ENCODE measurements at places on chromosomes 13 and 19.
A peak's percentile ranks its signal among the peaks of the same experiment; 100 is the strongest.

DNA sequence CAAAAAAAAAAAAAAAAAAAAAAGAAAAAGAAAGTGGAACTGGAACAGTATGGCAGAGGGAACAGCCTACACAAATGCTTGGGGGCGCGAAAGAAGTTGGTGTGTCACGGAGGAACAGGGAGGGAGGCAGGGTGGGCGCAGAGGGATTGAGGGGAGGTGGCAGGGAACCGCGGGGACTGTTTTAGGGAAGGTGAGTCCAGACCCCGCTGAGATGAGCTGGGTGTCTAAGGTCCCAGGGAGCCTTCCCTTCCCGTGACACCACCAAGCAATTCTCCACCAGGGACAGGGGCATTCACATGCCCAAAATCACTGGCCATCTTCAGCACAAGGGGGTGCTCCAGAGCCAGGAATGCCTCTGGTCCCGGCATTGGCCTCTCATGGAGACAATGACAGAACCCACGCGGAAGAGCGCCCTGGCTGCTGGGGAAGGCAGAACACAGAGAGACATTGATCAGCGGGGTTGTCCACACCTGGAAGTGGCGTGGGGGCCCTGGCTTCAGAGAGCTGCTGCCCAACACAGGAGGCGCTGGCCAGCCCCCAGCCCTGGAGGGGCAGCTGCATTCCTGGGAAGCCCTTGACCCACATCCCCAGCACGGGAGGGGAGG, 6.9 kb downstream of the PEAK3 start:
- DNase-seq: peak; percentile 79

- no peak for DNase-seq
These were observed 127.6 kb upstream of the RFC3 start for GRCh38 chr13:33690354-33690753.

DNA sequence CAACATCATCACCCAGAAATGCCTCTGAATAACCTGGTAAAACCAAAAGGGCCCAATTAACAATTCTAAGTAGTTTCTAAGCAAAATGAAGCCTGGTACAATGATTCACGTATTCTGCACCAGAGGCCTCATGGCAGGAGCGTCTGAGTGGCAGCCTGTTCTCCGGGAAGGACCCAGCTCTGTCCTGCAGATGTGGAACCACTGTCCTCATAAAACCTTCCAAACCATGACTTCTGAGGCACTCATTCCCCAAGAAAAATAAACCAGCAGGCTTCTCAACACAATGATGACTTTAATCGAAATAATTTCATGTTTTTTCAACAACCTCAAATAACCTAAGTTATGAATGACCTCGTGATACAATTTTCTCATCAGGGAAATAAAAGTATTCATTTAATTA, 89.9 kb downstream of the STK24 start:
- no peak for DNase-seq

GRCh38 chr19:35342430-35342829, 5.3 kb upstream of the FFAR1 start:
- no peak for DNase-seq

DNA sequence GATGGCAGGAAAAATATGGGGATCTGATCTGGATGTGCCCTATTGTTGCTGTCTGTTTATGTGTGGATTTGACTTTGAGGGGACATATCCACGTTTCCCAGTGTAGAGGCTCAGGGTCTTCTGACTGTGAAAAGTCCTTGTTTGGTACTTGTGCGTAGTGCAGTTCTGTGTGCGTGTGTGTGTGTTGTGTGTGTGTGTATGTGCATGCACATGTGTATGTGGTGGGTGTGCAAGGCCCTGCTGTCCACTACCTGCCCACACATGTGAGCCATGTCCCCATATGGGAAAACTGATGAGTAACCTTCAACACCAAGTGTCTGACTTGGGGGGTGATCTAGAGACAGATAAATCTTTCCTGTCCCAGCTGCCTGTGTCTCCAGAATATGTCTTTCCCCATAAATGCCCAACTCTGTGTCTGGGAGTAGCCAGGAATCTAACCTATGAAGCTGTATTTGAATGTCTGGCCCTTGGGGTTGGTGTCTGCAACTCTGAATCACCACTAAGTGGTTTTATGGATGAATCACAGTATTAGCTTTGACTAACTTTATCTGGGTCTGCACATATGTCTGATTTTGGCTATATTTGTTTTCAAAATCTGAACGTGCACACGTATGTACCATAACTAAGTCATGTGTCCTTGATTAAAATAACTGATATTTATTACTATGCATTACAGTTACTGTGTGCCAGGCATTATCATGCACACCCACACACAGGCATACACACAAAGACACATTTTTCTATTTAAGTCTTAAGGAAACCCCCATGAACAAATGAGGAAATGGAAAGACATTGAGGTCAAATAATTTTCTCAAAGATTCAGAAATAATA, 17.4 kb downstream of the KLK2 start:
- DNase-seq: no peak

- DNase-seq: no peak
These were observed 14.6 kb downstream of the LSM4 start for GRCh38 chr19:18308051-18308947.

DNA sequence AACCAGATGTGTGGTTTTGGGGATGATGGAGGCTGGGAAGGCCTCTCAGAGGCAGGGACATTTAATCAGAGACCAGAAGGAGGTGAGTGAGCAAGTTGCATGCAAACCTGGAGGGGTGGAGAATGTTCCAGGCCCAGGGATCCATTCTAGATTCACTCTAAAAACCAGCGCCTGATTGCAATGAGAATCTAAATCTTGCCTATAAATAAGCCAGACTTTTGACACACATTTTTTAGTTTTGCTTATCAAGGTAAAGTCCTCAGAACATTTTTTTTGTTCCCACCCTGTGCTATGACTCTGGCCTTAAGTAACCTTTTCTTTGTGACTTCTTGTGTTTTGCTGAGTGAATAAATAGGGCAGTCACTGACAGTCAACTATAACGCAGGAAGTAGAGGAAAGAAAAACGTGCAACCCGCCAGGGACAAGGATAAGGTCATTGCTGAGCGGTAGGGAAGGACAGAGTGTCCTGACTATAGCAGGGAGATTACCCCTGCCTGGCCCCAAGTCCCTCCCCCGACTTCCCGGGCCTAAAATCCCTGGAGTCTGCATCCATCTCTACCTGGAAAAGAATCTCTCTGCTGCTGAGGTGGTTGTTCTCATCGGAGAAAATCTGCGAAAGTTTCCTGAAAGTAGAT, 14.4 kb downstream of the RGL3 start:
- DNase-seq: no peak

DNA sequence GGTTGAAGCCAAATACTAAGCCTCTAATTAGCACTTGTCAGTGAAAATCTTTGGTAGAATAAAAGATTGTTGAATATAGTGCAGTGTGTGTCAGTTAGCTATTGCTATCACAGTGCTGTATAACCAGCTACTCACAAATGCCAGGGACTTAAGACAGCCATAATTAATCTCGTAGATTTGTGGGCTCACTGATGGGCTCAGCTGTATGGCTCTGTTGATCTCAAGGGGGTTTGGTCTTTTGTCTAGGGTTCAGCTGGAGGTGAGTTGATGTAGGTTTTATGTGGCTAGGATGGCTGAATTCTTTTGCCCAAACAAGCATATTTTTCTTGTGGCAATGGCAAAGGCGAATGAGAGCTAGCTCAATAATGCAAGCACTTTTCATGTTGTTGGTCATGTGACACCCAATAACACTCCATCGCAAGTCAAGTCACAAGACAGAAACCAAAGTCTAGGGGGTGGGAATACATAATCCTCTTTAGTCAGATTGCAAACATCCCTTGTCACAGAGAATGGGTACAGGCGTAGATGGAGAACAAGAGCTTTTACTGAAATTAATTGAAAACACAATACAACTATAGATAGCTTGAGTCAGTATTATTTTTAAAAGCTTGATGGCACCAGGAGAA, 121.7 kb upstream of the EDNRB start:
- no peak for DNase-seq

DNA sequence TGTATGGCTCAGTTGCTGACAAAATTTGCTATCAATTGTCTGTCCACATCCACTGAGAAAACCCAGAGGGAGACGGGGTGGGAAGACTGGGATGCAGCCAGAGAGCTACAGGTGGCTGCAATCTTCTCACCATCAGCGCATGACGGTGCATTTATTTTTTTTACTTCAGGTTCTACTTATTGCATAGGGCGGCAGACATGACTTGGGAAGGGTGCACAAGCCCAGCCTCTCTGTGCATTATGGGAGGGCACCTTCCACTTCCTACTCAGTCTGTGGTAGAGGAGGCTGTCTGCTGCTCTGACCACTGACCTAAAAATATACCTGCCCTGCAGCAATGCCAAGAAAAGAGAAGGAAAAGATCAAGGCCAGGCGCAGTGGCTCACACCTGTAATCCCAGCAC, 73.1 kb downstream of the ABCC4 start:
- DNase-seq: no peak

DNA sequence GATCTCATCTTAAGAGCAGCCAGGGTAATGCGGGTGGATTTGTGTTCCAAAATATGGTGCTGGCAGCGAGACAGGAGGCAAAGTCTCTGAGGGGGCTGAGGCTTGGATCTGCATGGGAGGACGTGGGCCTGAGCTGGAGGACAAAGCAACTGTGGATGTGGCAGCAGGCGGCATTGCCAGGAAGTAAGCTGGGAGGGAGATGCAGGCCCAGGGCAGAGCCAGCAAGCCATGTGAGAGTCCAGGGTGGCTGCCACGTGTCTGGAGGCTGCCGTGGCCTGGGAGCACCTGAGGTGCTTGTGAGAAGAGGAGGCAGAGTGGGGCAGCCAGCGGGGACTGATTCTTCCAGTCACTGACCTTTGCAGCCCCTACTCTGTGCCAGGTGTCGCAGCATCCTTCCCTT, 52.0 kb downstream of the DPF1 start:
- no peak for DNase-seq

DNA sequence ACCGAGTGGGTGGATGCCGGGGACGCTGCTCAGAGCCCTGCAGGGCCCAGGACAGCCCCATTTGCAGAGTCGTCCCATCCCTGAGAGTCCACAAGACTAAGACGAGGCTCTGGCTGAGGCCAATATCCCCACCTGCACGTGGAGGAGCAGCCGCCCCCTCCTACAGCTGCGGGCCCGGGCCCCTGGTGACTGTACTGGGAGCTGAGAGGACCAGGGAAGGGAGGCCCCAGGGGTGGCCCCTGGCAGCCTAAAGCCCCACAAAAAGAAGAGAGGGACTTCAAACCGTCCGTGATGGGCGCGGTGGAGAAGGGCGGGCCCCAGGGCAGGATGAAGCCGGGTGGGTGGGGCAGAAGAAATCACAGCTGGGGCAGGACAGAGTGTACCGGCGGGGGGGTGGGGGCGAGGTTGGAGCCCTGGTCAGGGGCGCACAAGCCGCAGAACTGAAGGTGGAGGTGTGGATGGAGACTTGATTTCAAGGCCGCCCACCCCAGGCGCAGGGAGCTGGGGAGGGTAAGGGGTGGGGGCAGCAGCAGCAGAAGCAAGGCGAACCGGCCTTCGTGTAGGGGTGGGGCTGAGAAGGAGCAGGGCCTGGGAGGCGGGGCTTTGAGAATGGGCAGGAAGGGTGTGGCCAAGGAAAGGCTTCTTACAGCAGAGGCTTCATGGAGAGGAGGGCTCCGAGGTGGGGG, 12.9 kb downstream of the CFD start:
- peak; percentile 78 for DNase-seq

DNA sequence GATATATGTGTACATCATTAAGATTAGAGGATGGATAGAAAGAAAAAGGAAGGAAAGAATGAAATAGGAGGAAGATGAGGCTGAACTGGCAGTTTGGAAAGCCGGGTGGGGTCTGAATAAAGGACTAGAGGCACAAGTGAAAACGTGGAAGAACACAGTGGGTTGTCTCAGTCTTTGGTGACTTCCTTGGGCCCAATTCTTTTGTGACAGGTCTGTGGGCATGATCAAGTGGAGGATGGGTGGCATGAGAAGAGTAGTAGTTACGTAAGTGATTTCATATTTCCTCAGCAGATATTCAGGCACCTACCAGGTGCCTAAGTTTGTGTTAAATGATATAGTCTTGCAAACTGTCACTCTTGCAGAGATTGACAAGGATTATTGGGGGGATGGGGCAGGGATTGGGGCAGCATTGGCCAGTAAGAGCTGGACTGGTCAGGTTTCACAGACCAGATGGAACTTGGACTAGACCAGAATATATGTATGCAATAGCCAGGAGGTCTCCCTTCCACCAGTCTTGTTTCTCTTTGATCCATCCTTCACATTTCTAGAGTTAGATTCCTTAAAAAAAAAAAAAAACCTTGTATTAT, 2.7 kb downstream of the TPP2 start:
- DNase-seq: no peak

DNA sequence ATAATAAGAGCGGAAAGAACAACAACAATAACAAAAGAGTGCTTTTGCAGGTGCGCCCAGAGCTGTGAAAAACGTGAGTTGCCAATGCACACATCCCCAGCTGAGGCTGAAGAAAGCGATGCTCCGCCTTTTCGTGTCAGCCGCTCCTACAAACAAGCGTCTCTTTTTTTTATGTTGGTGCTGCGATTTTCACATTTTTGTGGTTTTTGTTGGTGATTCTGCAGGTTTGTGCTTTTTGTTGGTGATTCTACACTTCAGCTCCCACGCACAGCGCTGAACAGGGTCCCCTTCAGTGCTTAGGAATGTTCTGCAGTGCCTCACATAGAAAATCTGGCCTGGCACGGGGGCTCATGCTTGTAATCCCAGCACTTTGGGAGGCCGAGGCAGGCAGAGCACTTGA, 7.3 kb upstream of the SBK3 start:
- DNase-seq: peak; percentile 45

DNA sequence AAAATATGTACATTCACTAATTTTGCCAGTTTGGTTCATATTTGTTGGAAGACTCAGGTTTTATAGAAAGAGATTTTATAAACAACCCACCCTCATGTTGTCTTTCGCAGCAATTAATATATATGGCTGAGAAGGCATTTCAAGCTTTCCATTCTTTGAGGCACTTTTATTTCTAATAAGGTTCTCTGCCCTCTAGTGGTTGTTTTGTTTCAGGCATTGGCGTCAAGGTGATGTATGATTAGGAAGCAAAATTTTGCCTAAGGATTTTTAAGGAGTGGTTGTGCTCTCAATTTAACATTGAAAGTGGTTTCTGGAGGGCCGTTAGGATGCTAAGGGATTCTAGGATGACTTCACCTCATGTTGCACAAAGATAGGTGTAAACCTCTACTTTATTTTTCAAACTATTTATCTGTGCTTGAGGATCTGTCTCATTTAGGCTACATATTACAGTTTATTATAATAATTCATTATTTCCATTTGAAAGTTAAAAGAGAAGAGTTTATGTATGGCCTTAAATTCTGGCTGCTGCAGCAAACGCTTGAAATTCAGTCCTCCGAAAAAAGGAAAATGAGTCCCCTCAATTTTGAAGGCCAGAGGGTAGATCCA, 35.9 kb downstream of the OXGR1 start:
- peak; percentile 22 for DNase-seq

GRCh38 chr13:78168981-78169380, 250.3 kb upstream of the EDNRB start:
- no peak for DNase-seq

GRCh38 chr13:44263751-44264620, 109.6 kb upstream of the SERP2 start:
- no peak for DNase-seq

- DNase-seq: no peak
These were observed 2.2 kb downstream of the FRY start for GRCh38 chr13:32033744-32034143.

DNA sequence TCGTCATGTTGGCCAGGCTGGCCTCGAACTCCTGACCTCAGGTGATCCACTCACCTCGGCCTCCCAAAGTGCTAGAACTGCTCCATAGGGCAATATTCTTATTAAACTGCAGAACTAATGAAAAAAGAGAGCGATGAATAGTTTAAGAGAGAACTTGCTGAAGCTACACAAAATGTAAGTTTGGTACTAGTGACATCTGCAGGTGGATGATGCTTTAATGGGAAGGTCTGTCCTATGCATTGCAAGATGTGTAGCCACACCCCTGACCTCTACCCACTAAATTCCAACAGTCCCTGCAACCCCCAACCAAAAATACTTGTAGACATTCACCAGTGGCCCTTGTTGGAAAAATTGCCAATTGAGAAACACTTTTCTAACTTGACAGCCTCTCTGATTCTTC, 117.8 kb downstream of the NALCN start:
- DNase-seq: no peak
